Suppressor macrophage treated with lipopolysaccharide for 1 hour (primary cell): ENCODE measurements at places on chromosomes 7 and 10.

GRCh38 chr7:158016180-158017097 lies 571.2 kb downstream of the PTPRN2 start:
- no peak for DNase-seq

DNA sequence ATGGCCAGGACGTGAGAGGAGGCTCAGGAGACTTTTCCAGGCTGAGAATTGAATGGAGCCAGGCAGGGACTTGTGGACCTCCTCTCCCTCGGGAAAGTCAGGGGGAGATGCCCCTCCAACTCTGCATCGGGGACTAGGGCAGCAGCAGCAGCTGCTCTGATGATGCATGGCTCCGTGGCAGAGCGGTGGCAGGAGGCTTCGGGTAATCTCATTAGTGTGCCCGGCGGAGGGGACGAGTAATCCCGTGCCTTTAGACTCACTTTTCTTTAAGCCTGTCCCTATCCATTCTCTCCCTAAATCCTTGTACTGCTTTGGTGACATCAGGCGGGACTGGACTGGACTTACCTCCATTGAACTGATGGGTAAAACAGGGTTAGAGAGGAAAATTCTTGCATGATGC lies 75.1 kb downstream of the ZMIZ1 start:
- DNase-seq: no peak

- peak; percentile 3 for DNase-seq
Observed at GRCh38 chr10:126373972-126374371, 14.3 kb downstream of the ADAM12 start.

- DNase-seq: no peak
Observed at GRCh38 chr7:104767826-104768536, 246.0 kb upstream of the KMT2E start.

DNA sequence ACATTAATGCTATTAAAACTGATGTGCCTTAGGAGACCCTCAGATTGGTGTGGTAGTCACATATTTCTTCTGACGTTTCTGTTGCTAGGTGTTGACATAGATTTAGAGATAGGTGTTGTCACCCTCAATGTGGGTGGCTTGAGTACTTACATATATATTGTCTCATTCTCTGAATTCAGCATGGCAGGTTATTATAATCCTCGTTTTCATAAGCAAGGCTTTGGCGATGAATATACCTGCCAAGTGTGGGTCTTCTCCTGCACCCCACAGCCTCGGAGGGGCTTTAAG lies 7.0 kb downstream of the FBH1 start:
- DNase-seq: no peak

DNA sequence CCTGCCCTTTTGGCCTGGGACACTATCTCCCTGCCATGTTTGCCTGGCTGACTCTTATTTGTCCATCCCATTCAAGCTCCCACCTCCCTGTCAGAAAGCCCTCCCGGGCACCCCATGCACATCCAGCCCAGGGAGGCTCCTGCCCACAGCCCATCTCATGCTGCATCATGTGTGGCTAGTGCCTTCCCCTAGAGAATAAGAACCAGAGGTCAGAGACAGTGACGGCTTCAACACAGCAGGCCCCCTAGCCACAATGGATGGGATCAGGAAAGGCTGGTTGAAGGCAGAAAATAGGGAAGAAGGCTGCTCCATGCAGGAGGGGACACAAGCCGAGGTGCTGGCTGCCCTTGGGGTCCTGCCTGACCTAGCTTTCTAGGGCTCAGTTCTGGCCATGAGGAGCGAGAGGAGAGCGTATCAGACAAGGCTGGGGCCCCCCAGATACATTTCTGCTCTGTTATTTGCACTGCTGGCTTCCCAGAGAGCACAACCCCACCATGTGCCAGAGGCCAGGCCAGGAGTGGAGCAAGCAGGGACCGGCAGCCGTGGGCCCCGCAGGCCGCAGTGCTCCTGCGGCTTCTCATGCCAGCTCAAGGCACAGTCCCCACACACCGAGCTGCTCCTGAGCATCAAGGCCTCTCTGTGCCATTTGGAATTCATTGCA lies 161.1 kb upstream of the ZMIZ1 start:
- no peak for DNase-seq

GRCh38 chr7:124918662-124919061 lies 11.0 kb downstream of the POT1 start:
- DNase-seq: no peak

DNA sequence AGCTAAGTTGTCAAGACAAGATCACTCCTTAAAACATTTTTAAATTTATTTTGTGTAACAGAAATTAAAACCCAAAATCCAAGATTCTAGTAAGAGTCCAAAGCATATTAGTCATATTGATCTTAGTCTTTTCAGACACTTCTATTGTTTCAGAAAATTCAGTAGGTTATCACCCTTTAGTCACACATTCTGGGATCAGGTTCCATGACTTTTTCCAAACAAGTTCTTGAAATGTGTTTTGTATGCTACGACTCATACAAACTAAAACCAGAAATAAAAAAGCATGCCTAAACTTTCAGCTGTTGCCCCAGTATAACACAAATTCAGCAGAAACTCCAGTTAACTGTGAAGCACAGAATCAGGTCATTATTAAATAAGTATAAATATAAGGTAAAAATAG lies 10.7 kb downstream of the SEMA3D start:
- no peak for DNase-seq

- DNase-seq: no peak
Observed at GRCh38 chr10:121772884-121773283, 154.9 kb downstream of the ATE1 start.

- DNase-seq: no peak
Observed at GRCh38 chr10:115772606-115773005, 500.4 kb downstream of the GFRA1 start.

- no peak for DNase-seq
Observed at GRCh38 chr10:98429320-98430072, 14.5 kb upstream of the PYROXD2 start.

GRCh38 chr7:152122540-152122939 lies 97.1 kb downstream of the GALNT11 start:
- DNase-seq: no peak

- DNase-seq: no peak
Observed at GRCh38 chr10:110833941-110834628, 37.6 kb upstream of the PDCD4 start.

GRCh38 chr10:15209827-15210509 lies 41.5 kb upstream of the NMT2 start:
- DNase-seq: peak; percentile 81

DNA sequence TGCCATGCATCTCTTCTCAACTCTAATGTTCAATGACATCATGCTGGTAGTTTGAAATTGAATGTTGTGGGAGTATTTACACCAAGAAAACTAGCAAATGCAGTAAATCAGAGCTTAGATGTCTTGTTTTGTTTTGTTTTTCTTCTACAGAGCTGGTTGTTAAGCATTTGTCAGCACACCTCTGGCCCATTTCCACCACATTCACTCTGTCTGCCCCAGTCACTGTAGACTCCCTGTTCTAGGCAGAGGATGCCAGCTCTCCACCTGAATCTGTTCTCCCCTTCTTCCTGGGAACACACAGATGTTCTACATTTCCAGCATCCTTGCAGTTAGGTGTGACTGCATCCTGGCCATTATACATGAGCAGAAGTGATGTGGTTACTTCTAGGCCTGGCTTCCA lies 4.1 kb upstream of the ARHGAP22 start:
- no peak for DNase-seq

GRCh38 chr10:12077580-12078180 lies 8.9 kb downstream of the DHTKD1 start:
- peak; percentile 35 for DNase-seq

- DNase-seq: no peak
Observed at GRCh38 chr10:53115660-53116059, 343.1 kb upstream of the MBL2 start.

GRCh38 chr7:94336009-94336408 lies 58.7 kb upstream of the COL1A2 start:
- DNase-seq: no peak

- DNase-seq: no peak
Observed at GRCh38 chr10:16776896-16777295, 40.3 kb downstream of the RSU1 start.

DNA sequence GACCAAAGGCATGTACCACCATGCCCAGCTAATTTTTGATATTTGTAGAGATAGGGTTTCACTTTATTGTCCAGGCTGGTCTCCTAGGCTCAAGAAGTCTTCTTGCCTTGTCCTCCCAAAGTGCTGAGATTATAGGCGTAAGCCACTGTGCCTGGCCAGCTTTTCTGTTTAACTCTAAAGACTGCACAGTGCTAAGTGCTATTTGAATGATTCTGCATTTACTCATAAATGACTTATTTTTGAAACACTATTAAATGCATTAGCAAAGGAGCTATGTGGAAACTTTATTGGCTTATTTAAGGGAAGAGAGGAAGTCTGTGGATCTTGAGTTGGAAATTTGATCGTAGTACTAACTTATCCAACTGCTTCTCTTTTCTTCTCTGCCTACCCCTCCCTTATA lies 89.1 kb downstream of the NT5C2 start:
- no peak for DNase-seq

- DNase-seq: no peak
Observed at GRCh38 chr10:17606547-17607040, 10.6 kb downstream of the HACD1 start.

- DNase-seq: no peak
Observed at GRCh38 chr7:155299535-155300202, 2.0 kb downstream of the INSIG1 start.

DNA sequence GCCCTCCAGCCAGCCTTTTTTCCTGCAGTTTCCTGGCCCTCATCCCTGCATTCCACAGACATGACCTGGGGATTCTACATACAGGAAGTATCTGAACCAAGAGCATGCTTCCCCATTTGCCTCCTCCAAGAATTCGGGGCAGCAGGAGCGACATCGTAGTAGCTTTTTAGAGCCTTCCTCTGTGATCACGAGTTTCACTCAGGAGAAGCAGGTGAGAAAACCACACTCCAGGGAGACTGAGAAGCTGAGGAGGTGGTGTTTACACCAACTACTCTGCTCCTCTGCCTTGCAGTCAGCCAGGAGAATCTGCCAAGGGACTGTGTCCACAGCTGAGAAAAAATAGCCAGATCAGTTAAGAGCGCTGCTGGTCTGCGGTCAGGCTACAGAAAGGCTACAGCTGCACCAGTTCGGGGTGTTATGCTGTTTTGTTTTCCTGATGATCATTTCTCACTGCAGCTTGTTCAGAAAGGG lies 54.1 kb downstream of the HSPA12A start:
- DNase-seq: peak; percentile 7

GRCh38 chr7:137492889-137493288 lies 149.4 kb upstream of the PTN start:
- DNase-seq: no peak

DNA sequence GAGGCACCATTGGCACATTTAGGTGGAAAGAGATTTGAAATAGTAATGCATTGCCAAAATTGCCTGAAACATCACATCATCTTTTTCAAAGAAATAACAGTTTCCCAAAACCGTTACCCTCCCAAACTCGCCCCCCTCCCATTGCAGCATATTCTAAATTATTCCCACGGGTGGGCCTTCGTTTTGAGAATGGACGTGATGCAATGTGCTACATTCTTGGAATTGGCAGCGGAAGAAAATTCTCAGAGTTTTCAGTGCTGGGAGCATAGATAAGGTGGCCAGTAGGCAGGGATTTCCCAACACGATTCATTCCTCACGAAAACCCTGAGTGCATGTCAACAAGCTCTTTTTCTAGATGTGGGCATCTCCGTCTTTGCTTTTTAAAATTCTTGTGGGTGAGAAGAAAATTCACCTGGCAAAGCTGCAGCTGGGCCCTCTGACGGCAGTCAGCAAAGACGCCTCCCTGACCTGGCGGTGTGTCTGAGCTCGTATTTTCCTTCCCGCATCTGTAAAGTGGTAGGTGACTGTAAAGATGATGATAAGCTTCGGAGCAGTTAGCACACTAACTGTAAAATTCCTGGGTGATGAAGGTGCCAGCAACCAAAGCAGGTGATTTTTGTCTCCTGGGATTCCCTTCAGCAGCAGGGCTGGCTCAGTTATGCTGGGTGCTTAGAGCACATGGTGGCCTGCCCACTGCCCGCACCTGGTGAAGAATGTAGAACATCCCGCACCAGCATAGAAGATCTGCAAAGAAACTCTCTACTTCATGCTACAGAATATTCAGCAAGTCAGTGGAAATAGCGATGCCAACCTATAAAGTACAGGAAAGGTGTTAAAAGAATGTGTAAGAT lies 141.9 kb upstream of the KLF6 start:
- peak; percentile 41 for DNase-seq

DNA sequence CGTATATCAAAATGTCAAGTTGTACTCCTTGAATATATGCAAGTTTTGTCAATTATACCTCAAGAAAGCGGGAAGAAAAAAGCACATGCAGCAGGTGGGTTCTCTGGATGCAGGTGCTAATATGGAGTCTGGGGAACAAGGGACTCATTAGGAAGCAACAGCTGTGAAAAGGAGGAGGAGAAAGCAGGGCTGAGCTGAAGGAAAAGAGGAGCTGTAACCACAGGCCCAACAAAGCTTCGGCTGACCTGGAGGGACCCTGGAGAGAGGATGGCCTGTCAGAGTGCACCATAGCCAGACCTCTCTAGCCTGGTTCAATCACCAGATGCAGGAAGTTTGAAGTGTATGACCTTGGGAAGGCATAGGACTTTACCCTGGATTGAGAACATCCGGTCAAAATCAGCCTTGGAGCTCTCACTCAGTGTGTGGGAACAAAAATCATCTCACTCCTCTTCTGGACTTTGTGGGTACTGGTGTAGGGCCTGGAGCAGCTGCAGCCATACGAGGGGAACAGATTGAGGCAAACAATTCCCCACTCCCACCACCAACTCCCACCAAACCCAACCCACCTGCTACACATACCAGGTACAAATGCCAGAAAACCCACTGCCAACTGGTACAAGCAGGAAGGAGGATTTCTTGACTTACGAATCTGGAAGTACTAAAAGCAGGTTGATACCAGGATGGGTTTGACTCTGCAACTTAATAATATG lies 36.7 kb downstream of the NPTX2 start:
- no peak for DNase-seq

DNA sequence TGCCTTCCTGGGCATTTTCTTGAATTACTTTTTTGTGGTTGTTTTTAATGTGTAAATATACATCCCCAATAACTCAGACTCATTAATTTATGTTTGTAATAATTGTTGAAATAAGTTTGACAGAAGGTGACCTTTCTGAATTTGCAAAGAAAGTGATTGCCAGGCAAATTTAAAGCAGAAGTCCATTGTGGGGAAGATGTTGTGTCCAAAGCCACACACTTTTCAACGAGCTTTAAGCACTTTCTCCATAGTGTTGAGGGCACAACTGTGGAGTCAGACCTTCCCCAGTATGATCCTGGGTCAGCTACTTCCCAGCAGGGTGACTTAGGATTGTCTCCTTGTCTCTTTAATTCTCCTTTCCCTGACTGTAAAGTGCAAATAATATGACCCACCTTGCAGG lies 52.5 kb downstream of the PTPRE start:
- no peak for DNase-seq

GRCh38 chr10:80708808-80709207 lies 171.1 kb downstream of the SH2D4B start:
- no peak for DNase-seq

GRCh38 chr7:8591289-8591688 lies 157.9 kb downstream of the NXPH1 start:
- no peak for DNase-seq

DNA sequence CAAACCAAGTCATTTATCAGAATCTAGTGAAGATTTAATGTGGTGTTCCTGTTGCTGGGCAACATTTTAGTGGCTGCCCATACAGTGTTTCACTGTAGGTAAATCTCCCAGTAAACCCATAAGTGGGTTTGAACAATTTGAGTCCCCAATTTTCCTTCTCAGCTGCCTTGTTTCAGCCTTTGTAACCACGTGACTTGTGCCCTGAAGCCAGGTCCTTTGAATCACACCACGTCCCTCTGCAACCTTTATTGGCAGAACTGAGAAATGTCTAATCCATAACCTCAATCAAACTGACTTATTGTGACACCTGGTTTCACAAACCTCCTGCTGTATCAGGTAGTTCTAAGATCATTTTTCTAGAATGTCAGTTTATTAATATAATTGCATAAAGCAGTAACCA lies 30.1 kb downstream of the SND1 start:
- DNase-seq: no peak

- DNase-seq: no peak
Observed at GRCh38 chr10:63313066-63313717, 152.6 kb downstream of the JMJD1C start.
